ENCODE measurements at places on chromosomes 13 and 19. TPM values are rescaled to one million over a fixed set of nuclear protein-coding genes. Genes with fewer than 3 reads are reported as not detected.

DNA sequence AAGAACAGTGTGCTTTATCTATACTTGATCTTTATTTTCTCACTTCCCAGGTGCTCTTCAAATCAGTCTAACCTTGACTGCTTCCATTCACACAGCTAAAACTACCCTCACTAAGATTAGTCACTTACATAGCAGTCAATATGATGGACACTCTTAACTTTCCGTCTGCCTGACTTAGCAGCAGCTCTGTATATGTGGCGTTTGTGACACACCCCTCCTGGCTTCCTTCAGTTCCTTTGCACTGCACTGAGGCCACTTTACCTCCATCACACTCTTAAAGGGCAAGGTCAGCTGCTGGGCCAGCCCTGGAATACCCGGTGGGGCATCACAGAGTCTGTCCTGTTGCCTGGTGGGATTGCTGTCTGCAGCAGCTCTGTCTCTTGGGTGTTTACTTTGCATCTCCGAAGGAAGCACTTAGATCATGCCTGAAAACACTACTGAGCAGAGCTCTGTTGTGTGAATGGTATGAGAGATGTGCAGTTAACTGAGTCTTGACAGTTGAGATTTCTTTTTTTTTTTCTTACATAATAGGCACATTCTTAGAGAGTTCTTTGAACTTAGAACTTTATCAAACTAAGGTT lies 35.6 kb upstream of the IL17D start:
- no peak for DNase-seq

- DNase-seq = no peak
Measured at GRCh38 chr13:27161980-27162379, 9.6 kb downstream of the USP12 start.

- no peak for DNase-seq
Measured at GRCh38 chr13:113971471-113972231, 2.2 kb downstream of the C13orf46 start.

DNA sequence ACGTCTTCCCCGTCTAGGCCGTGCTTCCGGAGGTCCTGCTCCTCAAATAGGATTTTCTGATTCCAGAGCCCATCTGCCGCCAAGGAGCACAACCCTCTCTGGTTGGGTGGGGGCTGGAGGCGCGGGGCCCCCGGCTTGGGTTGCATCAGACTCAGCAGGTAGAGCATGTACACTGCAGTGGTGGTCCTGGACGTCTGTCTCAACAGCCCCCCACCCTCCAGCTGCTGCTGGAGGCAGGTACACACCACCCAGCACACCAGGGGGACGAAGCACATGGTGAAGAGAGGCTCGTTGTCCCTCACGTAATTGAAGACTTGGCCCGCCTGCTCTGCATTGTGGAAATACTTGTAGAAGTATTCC lies 13.9 kb downstream of the NLRP12 start:
- DNase-seq = no peak

- no peak for DNase-seq
Measured at GRCh38 chr13:49927755-49928154, 8.4 kb downstream of the SPRYD7 start.

GRCh38 chr19:13621413-13621812 lies 115.1 kb upstream of the CACNA1A start:
- DNase-seq = no peak

- DNase-seq = no peak
Measured at GRCh38 chr13:93951108-93951507, 528.4 kb downstream of the DCT start.

DNA sequence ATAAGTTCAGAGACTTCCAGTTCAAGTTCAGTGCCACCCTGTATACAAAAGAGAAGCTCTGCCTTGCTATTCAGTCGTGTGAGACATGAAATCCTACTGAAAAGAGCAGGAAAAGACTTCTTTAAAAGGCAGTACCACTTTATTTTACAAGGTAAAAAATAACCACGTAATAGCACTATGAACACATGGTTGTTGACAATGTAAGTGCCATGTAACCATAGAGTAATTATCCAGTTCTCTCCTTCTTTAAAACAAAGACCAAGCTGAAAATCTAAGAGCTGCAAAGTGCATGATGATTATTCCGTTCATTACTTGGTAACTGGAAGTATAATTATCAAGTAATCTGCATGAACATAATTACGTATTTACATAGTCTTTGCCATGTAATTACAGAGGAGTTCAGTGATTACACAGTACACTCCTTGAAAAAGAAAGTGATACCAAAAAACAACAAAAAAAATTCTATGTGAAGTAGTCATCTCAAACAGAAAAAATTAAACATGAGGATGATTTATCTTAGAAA lies 288.7 kb downstream of the EFNB2 start:
- DNase-seq = no peak

- no peak for DNase-seq
Measured at GRCh38 chr19:6522712-6523111, 8.1 kb upstream of the TNFSF9 start.

DNA sequence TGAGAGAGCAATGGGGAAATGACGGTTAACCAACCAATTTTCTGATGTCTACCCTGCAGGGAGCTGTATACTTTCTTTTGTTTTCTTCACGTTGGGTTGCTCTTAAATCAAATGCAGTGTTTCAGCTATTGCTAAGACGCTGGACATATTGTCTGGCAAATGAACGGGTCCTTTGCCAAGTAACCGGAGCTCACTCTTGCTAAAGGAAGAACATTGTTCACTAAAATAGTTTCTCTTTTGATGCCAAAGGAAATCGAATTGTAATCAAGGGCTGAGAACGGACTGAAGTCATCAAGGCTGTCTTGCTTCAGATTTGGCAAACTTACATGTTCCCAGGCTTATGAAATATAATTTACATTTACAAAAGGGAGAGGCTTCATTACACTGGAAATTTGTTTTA lies 142.3 kb upstream of the ARGLU1 start:
- DNase-seq = peak; percentile 78

- DNase-seq = peak; percentile 62
Measured at GRCh38 chr19:3801412-3802096, 15.4 kb upstream of the MATK start.

DNA sequence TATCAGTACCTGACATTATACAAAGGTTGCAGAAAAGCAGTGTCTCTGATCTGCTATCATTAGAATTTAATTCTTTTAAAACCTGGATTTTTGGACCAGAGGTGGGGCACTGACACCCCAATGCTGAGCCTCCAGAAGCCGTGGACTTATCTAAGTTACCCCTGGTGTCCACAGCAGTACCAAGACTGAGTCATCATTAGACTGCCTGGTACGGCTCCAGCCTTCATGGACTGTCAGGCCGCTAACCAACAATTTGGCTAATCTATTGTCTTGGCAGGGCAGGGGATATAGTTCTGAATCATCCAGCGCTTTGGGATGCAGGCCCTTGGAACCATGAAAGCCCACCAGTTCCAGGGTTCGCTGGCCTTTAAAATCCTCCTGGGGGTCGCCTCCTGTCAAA lies 78.3 kb downstream of the TSHZ3 start:
- peak; percentile 41 for DNase-seq

DNA sequence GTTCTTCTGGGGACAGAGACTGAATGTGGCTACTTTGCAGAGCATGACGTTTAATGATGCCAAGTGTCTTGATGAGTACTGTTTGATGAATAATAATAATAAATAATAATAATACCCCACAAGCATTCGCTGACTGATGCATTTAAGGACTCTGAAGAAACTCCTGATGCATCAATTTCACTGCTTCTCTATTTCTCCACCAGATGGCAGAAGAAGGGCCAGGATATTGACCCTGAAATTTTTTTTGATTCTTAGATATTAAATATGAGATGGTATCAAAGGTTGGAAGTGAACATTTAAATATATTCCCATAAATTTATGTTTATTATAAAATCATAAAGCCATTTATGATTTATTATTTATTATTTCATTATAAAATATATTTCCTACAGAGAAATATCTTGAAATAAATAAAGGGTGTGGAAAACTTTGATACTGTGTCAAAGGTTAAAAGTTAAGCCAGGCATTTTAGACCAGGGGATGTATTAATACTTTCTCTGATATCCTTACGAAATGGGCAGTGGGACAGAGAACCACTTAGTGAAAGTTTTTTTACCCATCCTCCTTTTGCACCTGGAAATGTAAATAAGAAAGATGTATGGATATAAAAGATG lies 170.9 kb downstream of the LACC1 start:
- peak; percentile 75 for DNase-seq

GRCh38 chr13:60118696-60119400 lies 44.9 kb downstream of the DIAPH3 start:
- DNase-seq = no peak

DNA sequence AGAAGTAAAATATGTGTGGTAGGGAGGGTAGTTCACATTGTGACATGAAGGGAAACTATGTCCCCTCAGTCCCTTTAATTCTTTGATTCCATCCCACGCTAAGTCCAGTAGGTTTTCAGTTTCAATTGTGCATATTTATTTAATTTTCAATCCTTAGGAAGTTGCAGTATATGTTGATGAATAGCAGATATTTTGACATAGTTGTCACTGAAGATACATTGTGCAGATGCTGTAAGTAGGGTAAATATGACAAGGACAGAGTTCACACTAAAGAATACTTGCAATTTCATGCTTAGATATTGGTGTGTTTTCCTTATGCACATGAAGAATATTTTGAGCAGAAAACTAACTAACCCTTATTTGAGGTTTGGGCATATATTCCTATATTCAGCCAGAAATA lies 595.4 kb upstream of the MIR17HG start:
- no peak for DNase-seq

GRCh38 chr19:29964171-29964570 lies 22.1 kb downstream of the URI1 start:
- no peak for DNase-seq

DNA sequence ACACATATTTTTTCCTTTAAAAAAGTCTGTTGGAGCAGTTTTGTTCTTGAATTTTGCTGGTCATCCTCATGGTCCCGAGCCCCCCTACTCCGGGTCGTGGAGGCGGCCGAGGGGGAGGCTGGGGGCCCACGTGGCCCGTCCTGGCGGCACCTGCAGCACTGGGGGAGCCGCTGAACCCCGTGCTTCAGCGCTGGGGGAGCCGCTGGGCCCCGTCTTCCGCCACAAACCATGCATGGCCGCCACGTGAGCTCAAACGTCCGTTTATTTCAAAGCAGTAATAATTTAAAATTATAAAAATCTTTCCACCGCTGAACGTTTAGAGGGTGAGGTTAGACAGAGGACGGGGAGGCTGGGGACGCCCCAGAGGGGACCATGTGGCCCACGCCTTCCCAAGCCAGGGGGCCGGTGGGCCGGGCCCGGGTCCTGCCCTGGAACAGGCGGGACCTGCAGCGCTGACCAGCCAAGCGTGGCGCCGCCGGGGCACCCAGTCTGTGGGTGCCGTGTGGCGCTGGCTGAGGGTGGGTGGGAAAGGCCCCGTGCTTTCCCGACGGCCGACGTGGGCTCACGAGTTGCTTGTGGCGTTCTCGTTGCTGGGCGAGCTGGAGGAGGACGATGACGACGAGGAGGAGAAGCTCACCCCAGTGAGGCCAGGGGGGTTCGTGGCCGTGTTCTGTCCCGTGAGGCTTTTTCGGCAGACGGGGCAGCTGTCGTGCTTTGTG lies 8.0 kb downstream of the FGF22 start:
- no peak for DNase-seq

DNA sequence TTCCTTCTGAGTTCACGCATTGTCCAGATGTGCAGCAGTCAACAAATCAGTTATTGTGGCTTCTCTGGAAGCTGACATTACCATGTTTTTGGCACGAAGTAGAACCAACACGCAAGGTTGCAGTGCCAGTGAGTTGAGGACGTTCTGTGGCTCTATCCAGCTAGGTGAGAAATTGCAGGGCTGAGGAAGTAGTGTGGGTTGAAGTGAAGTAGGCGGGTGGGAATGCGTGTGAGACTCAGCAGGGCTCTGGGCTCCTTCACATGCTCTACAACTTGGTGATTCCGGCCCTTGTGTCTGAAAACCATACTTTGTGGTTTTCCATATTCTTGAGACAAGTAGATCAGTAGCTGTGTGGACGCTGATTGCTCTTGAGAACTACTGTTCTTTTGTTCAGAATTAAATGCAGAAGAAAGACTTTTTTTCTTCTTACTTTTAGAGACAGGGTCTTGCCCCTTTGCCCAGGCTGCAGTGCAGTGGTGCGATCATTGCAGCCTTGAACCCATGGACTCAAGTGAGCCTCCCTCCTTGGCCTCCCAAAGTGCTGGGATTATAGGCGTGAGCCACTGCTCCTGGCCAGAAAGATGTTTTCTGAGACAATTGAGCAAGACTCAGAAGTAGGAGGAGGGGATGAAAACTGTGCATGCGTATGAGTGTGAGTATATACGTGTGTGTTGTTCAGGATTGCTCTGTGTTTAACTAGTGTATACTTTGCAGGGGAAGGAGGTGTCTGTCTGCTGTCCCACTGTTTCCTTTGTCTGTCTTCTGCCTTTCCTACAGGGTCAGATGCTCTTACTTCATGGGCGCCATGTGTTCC lies 46.2 kb downstream of the GATAD2A start:
- no peak for DNase-seq

- DNase-seq = no peak
Measured at GRCh38 chr13:28579322-28579721, 79.6 kb upstream of the POMP start.

- no peak for DNase-seq
Measured at GRCh38 chr13:24323036-24323738, 13.8 kb downstream of the C1QTNF9 start.

DNA sequence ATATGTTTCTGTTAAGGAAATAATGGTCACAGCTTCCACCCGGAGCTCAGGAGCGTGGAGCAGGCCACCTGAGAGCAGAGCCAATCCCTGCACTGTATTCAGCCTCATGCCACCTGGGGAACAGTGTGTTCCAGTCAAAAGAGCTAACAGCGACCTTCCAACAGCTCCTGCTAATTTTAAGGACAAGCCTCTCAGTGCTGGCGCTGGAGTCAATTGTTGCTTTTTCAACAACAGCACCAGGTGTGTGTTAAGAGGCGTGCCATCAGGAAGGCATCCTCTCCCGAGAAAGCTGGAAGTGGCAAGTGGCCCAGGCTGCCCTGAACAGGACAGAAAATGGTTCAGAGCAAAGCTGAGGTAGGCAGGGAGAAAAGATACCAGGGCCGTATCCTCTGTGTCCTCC lies 102.0 kb downstream of the CACNA1A start:
- no peak for DNase-seq

DNA sequence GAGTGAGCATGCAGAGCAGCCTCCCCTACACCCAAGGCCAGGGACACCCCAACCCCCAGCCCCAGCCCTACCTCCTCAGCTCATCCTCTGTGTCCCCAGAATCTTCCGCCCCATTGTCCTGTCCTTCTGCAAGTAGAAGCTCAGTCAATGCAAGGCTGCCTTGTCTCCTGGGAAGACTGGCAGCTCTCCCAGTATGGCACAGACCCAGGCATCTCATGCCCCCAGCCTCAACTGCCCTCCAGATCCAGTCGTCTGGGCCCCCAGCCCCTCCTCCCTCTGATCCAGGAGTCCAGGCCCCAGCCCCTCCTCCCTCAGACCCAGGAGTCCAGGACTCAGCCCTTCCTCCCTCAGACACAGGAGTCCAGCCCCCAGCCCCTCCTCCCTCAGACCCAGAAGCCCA lies 13.0 kb downstream of the ZNF575 start:
- DNase-seq = no peak

DNA sequence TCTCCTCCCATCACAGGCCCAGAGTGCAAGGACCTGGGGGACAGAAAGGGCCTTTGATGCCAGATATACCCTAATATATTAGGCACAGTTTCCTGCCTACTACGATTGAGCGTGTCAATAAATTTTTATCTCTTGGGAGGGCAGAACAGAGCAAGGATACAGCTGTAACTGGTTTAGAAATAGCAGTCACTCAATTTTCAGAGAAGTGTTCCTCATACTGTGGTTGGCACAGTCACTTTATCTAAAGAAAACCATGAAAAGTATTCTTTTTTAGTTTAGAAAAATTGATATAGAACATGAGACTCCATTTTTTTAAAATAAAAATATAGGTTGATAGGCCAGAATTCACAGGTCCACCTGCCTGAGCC lies 460 bp upstream of the ZNF155 start:
- DNase-seq = no peak

The FPR3 gene
- polyA plus RNA-seq = 0.26 TPM
